ENCODE measurements at places on chromosomes 7 and 10.
A peak's percentile ranks its signal among the peaks of the same experiment; 100 is the strongest.

GRCh38 chr10:117830787-117831212 lies 215.9 kb downstream of the RAB11FIP2 start:
- DNase-seq = no peak

GRCh38 chr7:80151274-80151665 lies 16.6 kb downstream of the GNAI1 start:
- peak; percentile 42 for DNase-seq

- no peak for DNase-seq
Measured at GRCh38 chr10:17871036-17871435, 61.9 kb downstream of the MRC1 start.

GRCh38 chr10:68067029-68067428 lies 8.1 kb downstream of the HERC4 start:
- DNase-seq = no peak

DNA sequence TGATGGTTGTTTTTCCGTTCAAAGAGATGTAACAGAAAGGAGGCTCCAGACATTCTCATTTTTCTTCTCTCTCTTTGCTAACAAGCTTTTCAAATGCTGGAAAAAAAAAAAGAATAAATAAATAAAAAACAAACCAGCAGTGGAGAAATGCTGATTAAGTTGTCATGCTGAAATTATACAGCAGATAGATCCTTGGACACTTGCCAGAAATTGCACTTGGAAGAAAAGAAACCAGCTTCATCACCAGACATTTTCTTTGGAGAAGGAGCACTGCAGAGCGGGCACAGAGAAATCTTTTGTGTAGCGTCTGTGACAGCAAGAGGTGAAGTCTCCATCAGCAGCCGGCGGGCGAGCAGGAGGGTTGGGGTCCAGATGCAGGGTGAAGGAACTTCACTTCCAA lies 55.8 kb downstream of the CLRN3 start:
- DNase-seq = peak; percentile 3

GRCh38 chr7:3771906-3772305 lies 470.9 kb downstream of the SDK1 start:
- DNase-seq = peak; percentile 36

- DNase-seq = no peak
Measured at GRCh38 chr10:81314471-81314870, 560.5 kb upstream of the NRG3 start.

DNA sequence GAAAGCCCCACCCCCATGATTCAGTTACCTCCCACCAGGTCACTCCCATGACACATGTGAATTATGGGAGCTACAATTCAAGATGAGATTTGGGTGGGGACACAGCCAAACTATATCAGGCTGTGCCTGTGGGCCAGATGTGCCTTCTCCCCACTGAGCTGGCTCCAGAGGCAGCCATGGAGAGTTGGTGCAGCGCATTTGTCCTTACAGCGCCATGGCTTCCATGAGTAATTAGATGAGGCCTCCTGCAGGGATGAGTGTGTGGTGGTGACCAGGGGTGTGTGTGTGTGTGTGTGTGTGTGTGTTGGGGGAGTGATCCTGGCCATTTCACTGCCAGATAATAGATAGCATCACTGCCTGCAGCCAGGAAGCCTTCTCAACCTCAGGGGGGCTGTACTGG lies 94.6 kb downstream of the FANK1 start:
- no peak for DNase-seq

- no peak for DNase-seq
Measured at GRCh38 chr10:50387007-50387731, 135.9 kb upstream of the ASAH2 start.

GRCh38 chr7:148334959-148335577 lies 255.5 kb upstream of the C7orf33 start:
- DNase-seq = peak; percentile 16

DNA sequence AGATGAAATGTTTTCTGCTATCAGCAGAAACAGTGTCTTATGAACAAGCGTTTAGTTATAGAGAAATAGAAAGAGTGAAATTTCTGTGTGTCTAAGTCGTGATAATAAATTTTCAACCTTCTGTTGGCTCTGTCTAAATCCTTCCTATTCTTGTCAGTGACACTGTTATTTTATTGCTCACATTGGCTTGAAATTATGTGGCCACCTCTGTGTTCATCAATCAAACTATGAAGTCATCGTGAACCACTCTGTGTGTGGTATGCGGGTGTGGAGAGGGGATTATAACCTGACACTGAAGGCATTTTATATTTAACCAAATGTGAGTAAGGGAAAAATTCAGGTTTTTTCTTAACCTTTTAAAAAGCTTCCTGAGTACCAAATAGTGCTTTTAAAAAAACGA lies 12.3 kb downstream of the AOAH start:
- no peak for DNase-seq

DNA sequence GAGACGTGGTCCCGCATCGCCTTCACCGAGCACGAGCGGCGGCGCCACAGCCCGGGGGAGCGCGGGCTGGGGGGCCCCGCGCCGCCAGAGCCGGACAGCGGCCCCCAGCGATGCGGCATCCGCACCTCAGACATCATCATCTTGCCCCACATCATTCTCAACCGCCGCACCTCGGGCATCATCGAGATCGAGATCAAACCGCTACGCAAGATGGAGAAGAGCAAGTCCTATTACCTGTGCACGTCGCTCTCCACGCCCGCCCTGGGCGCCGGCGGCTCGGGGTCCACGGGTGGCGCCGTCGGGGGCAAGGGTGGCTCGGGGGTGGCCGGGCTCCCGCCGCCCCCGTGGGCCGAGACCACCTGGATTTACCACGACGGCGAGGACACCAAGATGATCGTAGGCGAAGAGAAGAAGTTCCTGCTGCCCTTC lies 737 bp downstream of the CNNM2 start:
- DNase-seq = no peak

GRCh38 chr10:92891885-92892690 lies 43.8 kb downstream of the EXOC6 start:
- DNase-seq = peak; percentile 85

GRCh38 chr7:340979-341694 lies 51.2 kb downstream of the FOXL3 start:
- DNase-seq = no peak

- no peak for DNase-seq
Measured at GRCh38 chr10:32357056-32357735, 10.2 kb upstream of the EPC1 start.

DNA sequence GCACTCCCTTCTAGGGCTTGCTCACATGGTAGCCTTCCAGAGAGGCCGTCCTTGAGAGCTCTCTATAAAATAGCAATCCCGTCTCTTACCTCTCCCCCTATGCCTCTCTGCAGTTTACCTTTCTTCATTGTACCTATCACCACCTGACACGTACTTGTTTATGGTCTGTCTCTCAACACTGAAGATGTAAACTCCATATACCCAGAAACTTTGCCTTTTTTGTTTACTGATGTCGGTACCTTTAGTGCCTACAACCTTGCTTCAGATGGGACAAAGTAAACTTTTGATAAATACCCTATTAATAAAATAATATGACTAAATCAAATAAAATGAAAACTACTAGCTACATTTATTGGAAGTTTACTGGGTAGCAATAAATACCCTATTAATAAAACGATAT lies 220.6 kb downstream of the GPAM start:
- DNase-seq = no peak

- peak; percentile 89 for DNase-seq
Measured at GRCh38 chr7:47435889-47436312, 146.0 kb downstream of the TNS3 start.

DNA sequence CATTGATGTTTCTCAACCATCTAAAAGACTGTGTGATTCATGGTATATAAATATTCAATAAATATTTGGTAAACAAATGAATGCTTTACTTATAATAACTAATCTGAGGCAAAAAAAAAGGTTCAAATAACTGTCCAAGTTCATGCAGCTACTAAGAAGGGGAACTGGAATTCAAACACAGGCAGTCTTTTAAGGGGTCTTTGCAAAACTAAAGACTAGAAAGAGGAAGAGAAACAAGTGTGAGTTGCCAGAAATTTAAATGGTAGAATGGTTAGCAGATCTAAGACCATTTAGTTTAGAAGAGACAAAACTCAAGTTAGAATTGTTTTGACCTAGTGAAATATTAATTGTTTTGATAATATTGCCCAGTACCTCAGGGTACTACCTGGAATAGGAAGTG lies 642.0 kb upstream of the LRRN3 start:
- no peak for DNase-seq

GRCh38 chr7:499853-500485 lies 19.7 kb downstream of the PDGFA start:
- no peak for DNase-seq

DNA sequence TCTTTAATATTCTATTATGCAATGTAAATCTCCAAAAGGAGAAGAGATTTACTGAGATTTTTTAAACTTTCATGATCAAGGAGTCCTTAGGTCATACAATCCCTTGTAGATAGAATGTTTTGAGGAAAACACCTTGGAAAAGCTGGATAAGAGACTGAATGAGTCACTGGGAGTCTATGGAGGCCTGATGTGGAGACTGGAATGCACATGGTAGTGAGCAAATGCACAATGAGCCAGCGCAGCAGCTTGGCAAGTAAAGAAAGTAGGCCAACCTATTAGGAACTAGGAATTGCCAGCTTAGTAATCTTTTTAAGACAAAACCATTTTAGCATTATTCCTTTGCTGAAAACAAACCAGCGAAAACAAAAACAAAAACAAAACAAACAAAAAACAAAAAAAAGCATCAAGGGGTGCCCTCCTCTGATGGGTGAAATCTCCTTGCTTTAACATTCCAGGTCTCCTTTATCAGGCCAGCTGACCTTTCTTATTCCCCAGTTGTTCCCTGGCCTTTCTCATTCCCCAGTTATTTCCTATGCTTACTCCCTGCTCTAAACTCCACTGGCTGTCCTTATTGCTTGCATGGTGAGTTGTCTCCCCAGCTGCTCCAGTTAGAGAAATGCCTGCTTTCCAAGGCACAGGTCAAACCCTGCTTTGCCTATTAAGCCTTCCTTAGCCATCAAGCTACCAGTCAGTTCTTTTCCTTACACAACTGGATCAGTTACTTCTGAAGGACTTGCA lies 135.8 kb downstream of the PLCE1 start:
- peak; percentile 64 for DNase-seq

GRCh38 chr7:104914421-104914820 lies 99.6 kb upstream of the KMT2E start:
- DNase-seq = no peak

DNA sequence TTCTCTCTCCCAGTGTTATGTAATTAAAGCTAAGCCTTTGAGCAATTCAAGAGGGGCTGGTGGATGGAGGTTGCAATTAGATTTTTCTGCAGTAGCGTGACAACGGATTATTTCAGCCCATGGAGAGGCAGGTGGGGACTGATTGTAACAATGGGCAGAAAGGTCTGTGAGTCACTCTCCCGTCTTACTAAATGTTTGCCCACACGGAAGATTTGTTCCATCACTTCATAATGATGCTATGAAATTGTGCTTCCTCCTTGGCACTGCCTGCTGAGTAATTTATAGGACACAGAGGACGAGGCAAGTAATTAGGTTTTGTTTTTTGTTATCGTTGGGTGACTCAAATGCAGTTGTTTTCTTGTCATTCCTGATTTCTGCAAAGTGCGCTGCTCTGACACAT lies 594.5 kb upstream of the DPP6 start:
- DNase-seq = no peak

- no peak for DNase-seq
Measured at GRCh38 chr7:134255814-134256213, 60.9 kb downstream of the SLC35B4 start.

DNA sequence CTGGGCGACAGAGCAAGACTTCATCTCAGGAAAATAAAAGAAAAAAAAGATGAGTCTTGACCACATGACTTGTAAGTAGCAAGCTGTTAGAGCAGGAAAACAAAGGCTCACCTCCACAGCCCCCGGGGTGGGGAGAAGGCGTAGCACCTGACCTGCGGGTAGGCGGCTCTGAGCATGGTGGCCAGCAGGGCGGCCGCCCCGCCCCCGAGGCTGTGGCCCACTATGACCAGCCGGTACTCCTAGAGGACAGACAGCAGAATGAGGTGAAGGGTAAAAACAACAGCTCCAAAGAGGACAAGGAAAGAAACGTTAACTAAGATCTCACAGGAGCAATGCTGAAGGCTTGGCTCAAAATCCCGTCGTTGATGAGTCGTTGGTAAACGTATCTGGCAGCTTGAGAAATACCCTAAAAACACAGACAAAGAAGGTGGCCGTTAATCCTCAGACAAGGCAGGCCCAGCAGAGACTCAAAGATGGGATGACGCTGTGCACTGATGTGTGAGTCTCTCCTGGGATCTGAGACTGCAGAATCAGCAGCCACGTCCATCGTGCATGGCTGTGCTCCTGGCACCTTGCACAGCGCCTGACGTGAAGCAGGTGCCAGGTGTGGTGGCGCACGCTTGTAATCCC lies 31.1 kb downstream of the DAGLB start:
- no peak for DNase-seq

- no peak for DNase-seq
Measured at GRCh38 chr10:123148414-123149161, 652 bp downstream of the HMX2 start.

DNA sequence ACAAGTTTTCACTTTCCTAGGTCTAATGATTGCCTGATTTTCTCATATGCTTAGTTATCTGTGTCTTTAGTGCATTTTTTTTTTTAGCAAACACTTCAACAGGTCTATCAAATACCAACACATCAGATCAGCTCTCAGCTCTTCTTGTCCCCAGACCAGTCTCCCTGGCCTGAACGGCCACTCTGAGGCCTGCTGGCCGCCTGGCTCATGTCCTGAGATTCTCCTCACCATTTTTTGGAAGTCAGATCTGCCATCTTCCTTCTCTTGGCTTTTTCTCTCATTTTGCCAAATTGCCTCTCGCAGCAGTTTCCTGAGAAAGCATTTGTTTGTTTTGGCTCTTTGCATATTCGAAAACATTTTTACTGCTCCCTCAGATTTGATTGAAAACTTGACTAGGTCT lies 29.3 kb downstream of the PPP2R2D start:
- DNase-seq = no peak

DNA sequence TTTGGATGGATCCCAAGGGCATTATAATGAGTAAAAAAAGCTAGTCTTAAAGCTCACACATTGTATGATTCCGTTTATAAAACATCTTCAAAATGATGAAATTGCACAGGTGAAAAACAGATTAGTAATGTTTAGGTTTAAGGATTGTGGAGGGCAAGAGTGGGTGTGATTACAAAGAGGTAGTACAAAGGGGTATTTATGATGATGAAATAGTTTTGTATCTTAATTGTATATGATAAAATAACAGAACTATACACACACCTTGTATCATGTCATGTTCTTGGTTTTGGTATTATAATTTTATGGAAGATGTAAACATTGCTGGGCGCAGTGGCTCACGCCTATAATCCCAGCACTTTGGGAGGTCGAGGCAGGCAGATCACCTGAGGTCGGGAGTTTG lies 2.8 kb upstream of the SSC4D start:
- no peak for DNase-seq
